ENCODE measurements at places on chromosomes 6 and 20. TPM values are rescaled to one million over a fixed set of nuclear protein-coding genes. Genes with fewer than 3 reads are reported as not detected.
A peak's percentile ranks its signal among the peaks of the same experiment; 100 is the strongest.

- no peaks in the 10 kb centered on the region for H3K4me1 ChIP-seq
- no peaks in the 10 kb centered on the region for H3K36me3 ChIP-seq
- no peak for DNase-seq
These were observed 280.5 kb downstream of the CLVS2 start for GRCh38 chr6:123276546-123276980.

- no peak for DNase-seq
- no peaks in the 10 kb centered on the region for H3K36me3 ChIP-seq
- H3K27ac ChIP-seq, result no peak overlapping the region
- peaks cover 27% of the 10 kb centered on the region for H3K4me1 ChIP-seq
- H3K27me3 ChIP-seq, result no peaks in the 10 kb centered on the region
- H3K4me3 ChIP-seq, result no peak overlapping the region
These were observed 8.0 kb upstream of the PMEPA1 start for GRCh38 chr20:57717797-57718196.

- no peak for DNase-seq
- peaks cover 5% of the 10 kb centered on the region for H3K4me1 ChIP-seq
- H3K27me3 ChIP-seq, result no peaks in the 10 kb centered on the region
- H3K36me3 ChIP-seq, result no peaks in the 10 kb centered on the region
- H3K27ac ChIP-seq, result no peak overlapping the region
These were observed 23.3 kb downstream of the VEGFA start for GRCh38 chr6:43793154-43793874.

GRCh38 chr20:1306316-1307135, 22.4 kb downstream of the SDCBP2 start:
- DNase-seq, result no peak
- H3K27ac ChIP-seq, result no peak overlapping the region
- no peaks in the 10 kb centered on the region for H3K36me3 ChIP-seq
- no peaks in the 10 kb centered on the region for H3K4me1 ChIP-seq

DNA sequence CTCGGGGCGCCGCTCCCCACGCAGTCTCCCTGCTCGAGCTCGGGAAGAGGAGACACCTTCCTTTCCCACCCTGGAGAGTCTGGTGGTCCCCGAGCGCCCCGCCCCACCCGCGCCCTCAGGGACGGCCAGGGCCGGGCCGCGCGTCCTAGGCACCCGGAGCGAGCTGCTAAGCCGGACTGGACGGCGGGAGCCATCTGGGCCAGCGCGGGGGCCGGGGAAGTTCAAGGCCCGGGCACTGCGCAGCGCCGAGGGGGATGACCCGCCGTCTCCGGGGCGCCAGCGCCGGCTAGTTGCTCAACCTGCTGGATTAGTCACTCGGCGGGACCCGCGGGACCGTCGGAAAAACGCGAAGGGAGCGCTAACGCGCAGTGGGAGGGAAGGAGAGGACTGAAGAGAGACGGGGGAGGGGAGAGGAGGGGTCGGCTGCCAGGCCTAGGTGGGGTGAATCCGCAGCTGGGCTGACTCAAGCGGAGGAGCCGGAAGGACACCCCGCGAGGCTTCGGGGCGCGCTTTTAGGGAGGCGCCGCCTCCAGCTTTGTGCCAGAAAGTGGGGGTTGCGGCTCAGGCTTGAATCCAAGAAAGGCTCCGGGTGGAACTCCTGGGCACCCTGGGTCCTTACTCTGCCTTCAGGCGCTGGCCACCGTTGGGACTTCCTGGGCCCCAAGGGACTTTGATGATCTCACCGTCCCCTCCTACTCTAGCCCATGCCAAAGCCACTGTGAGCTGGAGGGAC, 75.7 kb upstream of the FOXP4 start:
- H3K4me3 ChIP-seq, result peak overlapping the region; percentile 9
- H3K27ac ChIP-seq, result no peak overlapping the region
- peaks cover 18% of the 10 kb centered on the region for H3K4me1 ChIP-seq
- no peaks in the 10 kb centered on the region for H3K36me3 ChIP-seq
- DNase-seq, result no peak

- no peak overlapping the region for H3K4me3 ChIP-seq
- DNase-seq, result no peak
- H3K27ac ChIP-seq, result no peak overlapping the region
- no peaks in the 10 kb centered on the region for H3K36me3 ChIP-seq
These were observed 127.8 kb upstream of the SLC22A23 start for GRCh38 chr6:3584606-3585005.

DNA sequence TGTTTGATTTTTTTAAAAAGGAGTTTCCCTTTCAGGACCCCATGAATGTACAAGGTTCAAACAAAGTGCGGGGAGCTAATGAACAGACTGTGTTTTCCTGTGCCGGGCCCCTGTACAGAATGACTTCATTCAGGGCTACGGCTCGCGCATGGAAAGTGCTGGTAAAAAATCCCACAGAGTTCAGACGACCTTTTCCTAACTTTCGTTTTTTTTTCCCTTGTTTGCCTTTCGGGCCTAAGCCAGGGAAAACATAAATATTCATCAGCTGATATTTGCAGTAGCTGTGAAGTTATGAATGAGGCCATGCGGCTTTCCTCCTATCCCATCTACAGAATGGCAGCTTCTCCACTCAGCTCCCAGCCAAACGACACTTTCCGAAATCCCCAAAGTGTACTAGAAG, 74.0 kb downstream of the HAO1 start:
- DNase-seq, result no peak
- H3K27me3 ChIP-seq, result no peaks in the 10 kb centered on the region
- no peak overlapping the region for H3K4me3 ChIP-seq
- H3K4me1 ChIP-seq, result no peaks in the 10 kb centered on the region
- H3K27ac ChIP-seq, result no peak overlapping the region
- no peaks in the 10 kb centered on the region for H3K36me3 ChIP-seq

GRCh38 chr6:74925683-74926082, 280.2 kb downstream of the COL12A1 start:
- H3K27ac ChIP-seq, result no peak overlapping the region
- H3K36me3 ChIP-seq, result no peaks in the 10 kb centered on the region
- no peak overlapping the region for H3K4me3 ChIP-seq
- no peaks in the 10 kb centered on the region for H3K27me3 ChIP-seq

- no peak for DNase-seq
- H3K27ac ChIP-seq, result no peak overlapping the region
- H3K27me3 ChIP-seq, result no peaks in the 10 kb centered on the region
These were observed 33.7 kb downstream of the NINL start for GRCh38 chr20:25551413-25552215.

DNA sequence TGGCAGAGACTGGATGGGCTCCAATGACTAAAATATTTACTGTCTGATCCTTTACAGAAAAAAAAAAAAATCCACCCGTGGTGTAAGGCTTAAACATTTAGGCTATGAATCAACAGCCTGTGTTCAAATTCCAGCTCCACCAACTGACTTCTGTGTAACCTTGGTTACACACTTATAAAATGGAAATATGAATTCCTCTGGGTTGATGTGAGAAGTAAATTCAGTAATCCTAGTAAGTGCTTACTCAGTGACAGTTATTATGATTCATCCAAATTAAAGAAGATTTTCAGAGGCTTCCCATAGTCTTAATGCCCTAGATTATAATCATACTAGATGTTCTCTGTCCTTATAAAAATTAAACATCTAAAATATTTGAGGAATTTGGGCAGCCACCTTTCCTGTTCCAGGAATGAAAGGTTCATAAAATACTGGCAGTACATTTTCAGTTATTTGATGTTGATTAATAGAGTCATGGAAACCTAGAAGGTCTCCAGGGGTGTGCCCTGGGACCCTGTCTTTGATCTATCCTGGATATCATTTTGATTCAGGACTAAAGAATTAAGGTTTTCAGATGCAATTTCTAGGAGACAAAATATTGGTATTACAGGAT, 180.3 kb upstream of the ZNF217 start:
- H3K4me1 ChIP-seq, result peaks cover 17% of the 10 kb centered on the region
- no peaks in the 10 kb centered on the region for H3K36me3 ChIP-seq
- no peak overlapping the region for H3K4me3 ChIP-seq
- H3K27ac ChIP-seq, result peak overlapping the region; percentile 44

DNA sequence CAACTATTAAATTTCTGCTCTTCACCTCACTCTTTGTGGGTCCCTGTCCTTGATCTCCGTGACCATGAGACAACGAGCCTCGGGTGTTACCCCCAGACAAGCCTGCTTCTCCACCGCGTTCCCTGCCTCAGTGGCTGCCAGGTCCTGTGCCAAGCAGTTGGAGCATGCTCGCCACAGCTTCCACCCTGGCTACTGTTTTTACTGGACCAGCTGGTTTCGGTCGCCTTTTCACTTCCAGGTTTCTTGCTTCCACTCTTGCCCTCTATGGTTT, 5.6 kb downstream of the TP53RK start:
- H3K36me3 ChIP-seq, result no peaks in the 10 kb centered on the region
- no peaks in the 10 kb centered on the region for H3K27me3 ChIP-seq
- H3K27ac ChIP-seq, result peak overlapping the region; percentile 75
- peak overlapping the region; percentile 24 for H3K4me3 ChIP-seq
- peaks cover 68% of the 10 kb centered on the region for H3K4me1 ChIP-seq

- no peaks in the 10 kb centered on the region for H3K36me3 ChIP-seq
- H3K4me1 ChIP-seq, result no peaks in the 10 kb centered on the region
- no peaks in the 10 kb centered on the region for H3K27me3 ChIP-seq
- H3K4me3 ChIP-seq, result no peak overlapping the region
- H3K27ac ChIP-seq, result no peak overlapping the region
- DNase-seq, result no peak
These were observed 198.8 kb upstream of the THEMIS start for GRCh38 chr6:128099571-128100197.

DNA sequence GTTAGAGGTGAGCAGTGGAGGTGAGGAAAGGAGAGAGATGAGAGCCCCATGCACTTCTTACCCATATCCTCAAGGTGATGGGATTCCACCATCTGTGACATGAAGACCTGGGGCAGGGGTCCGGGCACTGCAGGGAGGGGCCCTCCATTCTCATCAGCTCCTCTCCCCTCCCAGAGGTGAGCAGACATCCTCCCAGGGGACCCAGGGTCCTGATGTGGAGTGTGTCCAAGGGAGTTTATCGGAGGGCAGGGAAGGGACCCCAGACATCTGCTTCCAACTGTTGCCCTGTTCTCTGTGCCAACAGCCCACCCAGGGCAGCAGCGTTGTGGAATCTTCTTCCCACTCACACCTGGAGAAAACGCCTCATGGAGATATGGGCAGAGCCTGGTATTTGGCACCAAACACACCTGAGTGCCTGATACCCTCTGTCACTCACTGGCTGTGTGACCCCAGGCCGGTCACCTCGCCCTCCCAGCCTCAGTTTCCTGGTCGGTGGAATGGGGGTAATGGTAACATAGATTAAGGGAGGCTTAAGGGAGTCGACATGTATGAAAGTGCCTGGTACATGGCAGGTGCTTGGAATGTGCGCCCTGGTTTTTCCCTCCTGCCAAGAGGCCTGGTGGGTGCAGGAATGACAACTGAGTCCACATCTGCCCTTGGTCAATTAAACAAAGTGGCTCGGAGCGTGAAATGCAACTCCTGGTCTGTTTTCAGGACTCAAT, 227.9 kb downstream of the PREX1 start:
- no peaks in the 10 kb centered on the region for H3K36me3 ChIP-seq
- H3K4me3 ChIP-seq, result no peak overlapping the region
- H3K27ac ChIP-seq, result no peak overlapping the region
- no peaks in the 10 kb centered on the region for H3K4me1 ChIP-seq
- H3K27me3 ChIP-seq, result no peaks in the 10 kb centered on the region
- DNase-seq, result no peak

DNA sequence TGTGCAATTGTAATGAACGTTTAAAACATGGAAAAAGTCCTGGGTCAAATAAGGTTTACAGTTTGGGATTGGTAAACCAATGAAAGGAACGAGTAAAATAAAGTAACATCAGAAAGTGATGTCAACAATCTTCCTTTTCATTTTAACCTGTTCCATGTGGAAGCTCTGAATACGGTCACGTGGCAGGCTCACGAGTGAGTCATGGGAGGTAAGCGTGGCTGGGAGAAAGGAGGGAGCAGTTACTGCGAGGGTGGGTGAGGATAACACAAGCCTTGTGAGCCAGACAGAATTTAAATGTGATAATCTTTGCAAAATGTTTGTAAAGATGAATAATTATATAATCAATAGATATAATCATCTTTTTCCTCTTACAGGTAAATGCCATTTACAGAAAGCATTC, 171.3 kb upstream of the HDAC2 start:
- H3K4me1 ChIP-seq, result no peaks in the 10 kb centered on the region
- no peak overlapping the region for H3K4me3 ChIP-seq
- DNase-seq, result no peak

- H3K4me1 ChIP-seq, result peaks cover 47% of the 10 kb centered on the region
- DNase-seq, result no peak
- no peak overlapping the region for H3K27ac ChIP-seq
- H3K4me3 ChIP-seq, result no peak overlapping the region
- no peaks in the 10 kb centered on the region for H3K27me3 ChIP-seq
These were observed 64.6 kb downstream of the GFOD1 start for GRCh38 chr6:13422681-13423221.

DNA sequence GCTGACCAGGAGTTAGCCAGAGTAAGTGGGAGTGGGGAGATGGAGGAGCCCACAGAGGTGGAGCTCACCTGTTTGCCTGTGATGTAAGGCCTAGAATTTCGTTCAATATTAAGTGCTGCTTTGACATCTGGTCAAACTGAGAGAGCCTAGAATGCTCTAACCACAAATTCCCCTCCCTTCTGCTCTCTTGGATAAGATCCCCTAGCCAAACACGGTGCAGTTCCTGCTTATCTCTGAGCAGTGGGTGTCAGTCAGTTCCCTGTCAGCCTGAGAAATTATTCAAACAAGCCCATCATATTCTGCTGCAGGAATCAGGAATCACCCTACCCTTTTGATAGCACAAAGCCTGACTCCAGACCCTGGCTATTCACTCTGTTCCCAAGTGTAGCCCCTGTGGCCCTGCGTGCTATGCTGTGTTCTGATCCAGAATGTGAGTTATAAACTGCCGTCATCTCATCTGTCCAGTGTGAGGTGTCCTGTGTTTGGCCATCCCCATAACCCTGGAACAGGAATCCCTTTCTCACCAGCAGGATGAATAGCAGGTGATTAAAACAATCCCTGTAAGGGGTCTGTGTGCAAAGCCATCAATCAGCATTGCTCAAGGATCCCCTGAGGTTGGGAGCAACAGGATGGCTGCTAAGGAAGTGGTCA, 31.8 kb upstream of the ZNF133 start:
- H3K4me1 ChIP-seq, result no peaks in the 10 kb centered on the region
- H3K27me3 ChIP-seq, result no peaks in the 10 kb centered on the region
- no peaks in the 10 kb centered on the region for H3K36me3 ChIP-seq
- no peak for DNase-seq
- H3K27ac ChIP-seq, result no peak overlapping the region

DNA sequence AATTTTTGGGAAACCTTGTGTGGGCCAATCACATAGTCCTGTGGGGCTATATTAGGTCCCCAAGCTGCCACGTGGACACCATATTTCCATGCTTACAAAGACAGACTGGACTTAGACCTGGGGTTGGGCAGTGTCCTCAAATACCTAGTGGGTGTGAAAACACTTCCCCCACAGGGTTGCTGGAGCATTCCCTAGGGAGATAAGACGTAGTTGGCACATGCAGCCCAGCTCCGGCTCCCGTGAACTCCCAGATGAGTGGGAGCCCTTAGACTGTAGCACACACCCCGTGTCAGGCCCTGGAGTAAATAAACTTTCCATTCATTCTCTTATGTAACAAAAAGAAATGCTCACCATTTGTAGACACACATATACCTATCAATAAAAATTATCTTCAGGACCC, 14.2 kb downstream of the KCNG1 start:
- no peaks in the 10 kb centered on the region for H3K36me3 ChIP-seq
- no peaks in the 10 kb centered on the region for H3K27me3 ChIP-seq
- DNase-seq, result no peak

ZSCAN23 gene
- 0.98 TPM for total RNA-seq

CEP162 gene
- total RNA-seq, result 6.1 TPM

SPTLC3 gene
- total RNA-seq, result 5.9 TPM

PRRT1 gene
- total RNA-seq, result 8.8 TPM

FOXA2 gene
- total RNA-seq, result not detected

MYBL2 gene
- total RNA-seq, result 1.7 TPM

PRL gene
- total RNA-seq, result not detected

SIRPG gene
- total RNA-seq, result not detected

MCUR1 gene
- total RNA-seq, result 15.0 TPM

NMBR gene
- not detected for total RNA-seq

PDE7B gene
- total RNA-seq, result 6.9 TPM

TSBP1 gene
- not detected for total RNA-seq

TRIM40 gene
- total RNA-seq, result not detected

APOBEC2 gene
- total RNA-seq, result not detected

ATRN gene
- 22.8 TPM for total RNA-seq

Data from vagina (tissue), 2 donors.